ENCODE measurements at places on chromosomes 6 and 20.

GRCh38 chr6:56992036-56992435 lies 37.1 kb downstream of the BEND6 start:
- DNase-seq: no peak

DNA sequence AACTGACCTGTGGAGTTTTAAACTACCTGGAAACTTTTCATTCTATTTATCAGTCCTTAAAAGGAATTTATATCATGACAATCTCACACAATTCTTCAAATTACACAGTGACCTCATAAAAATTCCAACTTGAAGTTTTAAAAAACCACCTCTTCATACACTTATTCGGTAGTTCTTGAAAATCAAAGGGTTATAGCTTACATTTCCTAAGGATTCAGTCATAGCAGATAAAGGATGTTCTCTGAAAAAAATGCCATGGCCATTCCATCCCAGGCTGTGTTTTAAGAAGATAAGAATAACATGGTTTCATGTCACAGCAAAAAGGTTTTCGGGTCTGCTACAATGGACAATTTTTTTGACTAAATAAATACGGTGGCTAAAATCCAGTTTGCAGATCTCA lies 41.2 kb downstream of the GOPC start:
- DNase-seq: no peak

GRCh38 chr6:162178666-162179065 lies 548.9 kb downstream of the PRKN start:
- no peak for DNase-seq

DNA sequence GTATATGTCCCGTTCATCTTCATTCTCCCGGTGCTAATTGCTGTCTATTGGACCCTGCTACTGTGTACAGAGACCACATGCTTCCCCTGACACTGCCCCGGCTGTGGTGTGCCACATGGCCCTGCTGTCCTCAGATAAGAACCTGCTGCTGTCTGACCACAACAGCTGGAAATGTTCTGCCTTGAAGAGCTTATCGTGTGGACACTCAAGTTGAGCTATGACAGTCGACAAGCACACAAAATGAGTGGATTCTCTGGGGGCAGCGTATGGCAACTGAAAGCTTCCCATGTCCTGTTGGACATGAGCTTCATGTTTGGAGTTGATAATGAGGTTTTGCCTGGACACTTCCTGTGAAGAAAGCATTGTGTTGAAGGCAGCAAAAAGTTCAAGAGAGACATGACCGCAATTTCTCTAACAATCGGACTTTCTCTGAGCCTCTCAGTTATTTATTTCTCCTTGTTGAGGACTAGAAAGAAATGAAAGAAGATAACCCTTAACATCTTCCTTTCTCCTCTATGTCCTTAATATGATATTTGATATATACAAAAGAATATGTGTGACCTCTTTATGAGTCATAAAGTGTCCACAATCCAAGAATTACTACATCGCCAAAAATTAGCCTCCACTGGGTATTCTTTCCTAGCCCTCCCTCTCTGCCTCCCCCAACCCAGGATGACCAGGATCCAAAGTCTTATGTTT lies 187.1 kb upstream of the TCF21 start:
- DNase-seq: no peak

GRCh38 chr6:99811636-99812035 lies 182.4 kb downstream of the MCHR2 start:
- no peak for DNase-seq

DNA sequence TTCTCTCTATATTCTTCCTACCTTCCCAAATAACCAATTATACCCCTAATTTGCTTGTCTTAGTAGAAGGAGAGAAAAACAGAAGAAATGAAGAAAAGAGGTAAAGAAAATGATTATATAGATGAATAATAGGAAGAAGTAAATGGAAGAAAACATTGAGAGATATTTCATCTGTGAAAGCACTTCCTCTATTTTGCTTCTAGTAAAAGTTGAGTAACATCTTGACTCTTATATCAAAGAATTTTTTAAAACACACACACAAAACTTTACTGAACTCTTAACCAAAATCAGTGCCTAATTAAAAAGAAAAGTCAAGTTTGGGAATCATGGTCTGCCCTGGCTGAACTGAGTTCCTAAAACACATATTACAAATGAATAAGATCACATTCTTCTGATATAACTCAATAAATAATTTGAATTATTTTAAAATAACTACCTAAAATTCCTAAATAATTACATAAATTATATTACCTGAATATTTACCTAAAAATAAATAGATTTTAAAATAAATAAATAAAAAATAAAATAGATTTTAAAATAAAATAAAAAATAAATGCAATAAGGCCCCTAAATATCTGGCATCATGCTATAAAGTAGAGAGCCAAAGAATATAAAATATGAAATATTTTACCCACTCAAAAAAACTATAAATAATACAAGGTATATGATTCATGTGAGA lies 8.8 kb downstream of the SLC17A2 start:
- DNase-seq: no peak

DNA sequence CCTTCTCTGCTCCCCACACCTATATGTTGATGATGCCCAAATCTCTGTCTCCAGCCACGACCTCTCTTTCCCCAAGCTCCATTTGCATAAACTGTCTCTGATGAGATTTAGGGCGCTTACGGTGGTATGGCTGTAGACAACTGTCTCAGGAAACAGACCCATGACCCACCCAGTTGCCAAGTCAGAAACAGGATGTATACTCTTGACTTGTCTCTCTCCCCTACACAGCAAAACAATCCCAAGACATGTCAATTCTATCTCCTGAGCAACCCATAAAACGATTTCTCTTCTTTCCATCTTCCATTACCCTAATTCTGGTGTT lies 13.9 kb downstream of the GNL1 start:
- no peak for DNase-seq

DNA sequence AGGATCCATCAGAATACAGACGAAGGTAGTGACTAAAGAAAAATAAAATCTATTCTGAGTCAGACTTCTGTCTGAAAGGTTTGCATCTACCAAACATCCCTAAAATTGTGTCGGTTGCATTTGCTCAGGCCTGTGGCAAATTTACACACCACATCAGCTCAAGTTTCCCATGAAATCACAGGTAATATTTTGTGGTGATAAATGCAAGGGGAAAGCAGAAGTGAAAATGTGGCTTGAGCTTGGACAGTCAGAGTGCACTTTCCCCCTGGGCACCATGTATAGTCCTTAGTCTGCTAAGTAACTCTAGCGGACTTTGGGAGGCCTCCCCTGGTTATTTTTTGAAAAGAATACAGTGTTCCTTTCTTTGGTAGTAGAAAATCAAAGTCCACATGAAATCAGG lies 159.1 kb downstream of the PKHD1 start:
- DNase-seq: no peak

GRCh38 chr20:38435555-38435939 lies 419 bp upstream of the SNHG17 start:
- DNase-seq: no peak

- DNase-seq: no peak
Measured at GRCh38 chr6:15460110-15460727, 202.6 kb downstream of the DTNBP1 start.

GRCh38 chr6:28488916-28489365 lies 26.7 kb downstream of the GPX6 start:
- DNase-seq: no peak

GRCh38 chr20:9408422-9409300 lies 105.7 kb upstream of the LAMP5 start:
- DNase-seq: no peak

GRCh38 chr6:169619650-169620049 lies 82.2 kb downstream of the WDR27 start:
- no peak for DNase-seq

DNA sequence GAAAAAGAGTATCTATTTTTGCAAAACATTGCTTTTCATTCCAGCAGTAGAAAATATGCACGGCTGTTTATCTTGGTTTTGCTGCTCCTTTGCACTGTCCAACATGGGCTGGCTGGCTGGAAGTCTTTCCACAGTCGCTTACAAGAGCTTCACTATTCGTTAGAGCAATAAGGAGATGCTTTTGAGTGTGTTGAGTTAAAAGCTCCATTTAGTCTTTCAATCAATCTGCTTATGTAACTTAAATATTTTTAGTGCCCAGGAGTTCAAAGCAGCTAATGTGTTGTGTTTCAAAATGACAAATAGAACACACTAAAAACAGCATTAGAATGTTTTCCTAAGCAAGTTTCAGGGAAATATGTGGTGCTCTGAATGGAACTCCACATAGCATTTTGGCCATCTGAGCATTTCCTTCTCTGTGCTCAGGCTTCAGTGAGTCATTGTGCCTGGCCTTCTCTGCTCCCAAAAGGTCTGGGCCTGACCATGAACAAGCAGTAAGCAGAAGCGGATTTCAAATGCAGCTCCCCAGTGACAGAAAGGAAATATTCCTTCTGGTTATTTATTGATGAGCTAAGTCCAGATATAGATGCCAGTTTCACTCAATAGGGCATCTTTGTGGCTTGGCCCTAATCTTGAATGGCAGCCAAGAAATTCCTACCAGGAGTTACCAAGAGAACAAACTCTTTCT lies 580.3 kb downstream of the TENT5A start:
- DNase-seq: no peak

- DNase-seq: no peak
Measured at GRCh38 chr6:32825966-32826365, 9.2 kb upstream of the HLA-DOB start.

GRCh38 chr20:6646021-6646636 lies 121.4 kb upstream of the BMP2 start:
- no peak for DNase-seq

- no peak for DNase-seq
Measured at GRCh38 chr6:1131285-1132079, 180.4 kb upstream of the FOXQ1 start.

DNA sequence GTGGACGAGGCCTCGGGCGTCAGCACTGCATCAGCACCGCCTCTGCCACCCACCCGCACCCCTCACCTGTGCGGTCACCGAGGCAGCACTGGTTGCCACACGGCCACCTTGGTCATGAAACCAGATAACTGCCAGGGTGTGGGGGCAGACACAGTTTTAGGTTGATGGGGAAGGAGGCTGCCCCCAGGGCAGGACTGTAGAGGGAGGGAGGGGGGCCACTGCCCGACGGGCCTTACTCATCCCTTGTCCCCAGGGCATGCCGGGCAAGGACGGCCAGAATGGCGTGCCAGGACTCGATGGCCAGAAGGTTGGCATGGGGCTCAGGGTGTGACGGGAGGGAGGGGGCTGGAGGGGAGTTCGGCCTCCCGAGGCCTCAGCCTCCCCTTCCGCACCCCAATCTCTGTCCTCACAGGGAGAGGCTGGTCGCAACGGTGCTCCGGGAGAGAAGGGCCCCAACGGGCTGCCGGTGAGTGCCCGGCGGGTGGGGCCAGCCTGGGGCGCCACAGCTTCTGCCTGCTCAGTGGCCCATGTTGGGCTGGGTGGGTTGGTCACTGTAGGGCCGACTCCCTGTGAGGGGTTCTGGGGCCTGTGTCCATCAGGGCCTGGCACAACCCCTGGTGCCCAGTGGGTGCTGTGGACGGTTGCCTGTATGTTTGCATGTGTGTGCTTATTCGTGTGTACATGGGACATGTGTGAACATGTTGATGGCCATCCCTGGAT lies 11.8 kb downstream of the COL9A3 start:
- DNase-seq: no peak

DNA sequence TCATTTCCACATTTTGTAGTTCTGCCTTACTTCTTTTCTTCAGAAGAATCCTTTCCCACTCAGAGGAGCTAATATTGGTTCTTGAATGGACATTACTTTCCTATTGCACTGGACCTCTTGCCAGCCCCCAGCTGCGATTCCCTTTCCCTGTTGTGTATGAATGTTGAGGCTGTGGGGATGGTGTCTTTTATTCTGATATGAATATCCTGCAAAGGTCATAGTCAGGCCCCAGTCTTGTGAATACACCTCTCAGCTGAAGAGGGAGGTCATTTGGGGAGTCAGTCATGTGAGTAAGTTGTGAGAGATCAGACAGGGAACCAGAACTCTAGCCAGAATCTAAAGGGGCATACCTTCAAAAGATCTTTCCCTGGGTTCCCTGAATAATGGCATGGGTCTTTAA lies 32.6 kb upstream of the OSTM1 start:
- DNase-seq: no peak

DNA sequence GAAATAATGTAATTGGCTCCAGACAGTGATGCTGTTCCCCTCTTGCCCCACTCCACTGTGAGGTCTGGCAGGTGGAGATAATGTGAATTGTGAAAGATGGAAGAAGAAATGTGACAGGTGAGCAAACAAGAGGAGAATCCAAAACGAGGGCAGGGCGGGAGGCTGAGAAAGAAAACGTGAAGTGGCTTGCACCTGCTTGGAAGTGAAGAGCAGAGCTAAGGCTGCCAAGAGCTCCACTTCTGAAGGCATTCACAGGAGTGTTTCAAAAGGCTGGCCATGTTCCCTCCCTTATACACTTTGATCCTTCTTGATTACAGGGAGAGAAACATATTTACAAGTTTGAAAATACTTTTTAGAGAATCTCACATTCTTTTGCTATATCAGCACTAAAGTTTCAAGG lies 359.4 kb downstream of the EPHA7 start:
- DNase-seq: no peak

- no peak for DNase-seq
Measured at GRCh38 chr20:53736757-53737395, 143.2 kb upstream of the ZNF217 start.

DNA sequence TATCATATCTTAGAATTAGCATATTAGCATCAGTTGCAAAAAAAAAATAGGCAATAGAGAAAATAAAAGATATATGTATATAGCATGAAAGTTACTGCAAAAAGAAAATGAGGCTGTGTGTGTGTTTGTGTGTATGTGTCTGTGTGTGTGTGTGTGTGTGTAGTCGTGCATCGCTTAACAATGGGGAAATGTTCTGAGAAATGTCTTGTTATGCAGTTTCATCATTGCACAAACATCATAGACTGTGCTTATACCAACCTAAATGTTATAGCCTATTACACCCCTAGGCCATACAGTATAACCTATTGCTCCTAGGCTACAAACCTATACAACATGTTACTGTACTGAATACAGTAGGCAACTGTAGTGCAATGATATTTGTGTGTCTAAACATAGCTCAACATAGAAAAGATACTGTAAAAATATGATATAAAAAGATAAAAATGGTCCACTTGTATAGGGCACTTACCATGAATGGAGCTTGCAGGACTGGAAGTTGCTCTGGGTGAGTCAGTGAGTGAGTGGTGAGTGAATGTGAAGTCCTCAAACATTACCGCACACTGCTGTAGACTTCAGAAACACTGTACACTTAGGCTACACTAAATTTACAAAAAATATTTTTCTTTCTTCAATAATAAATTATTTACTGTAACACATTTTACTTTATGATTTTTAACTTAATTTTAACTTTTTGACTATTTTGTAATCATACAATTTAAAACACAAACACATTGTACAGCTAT lies 805.1 kb downstream of the KIF16B start:
- no peak for DNase-seq

GRCh38 chr20:25345721-25346120 lies 44.9 kb downstream of the ABHD12 start:
- no peak for DNase-seq

GRCh38 chr6:39707962-39708683 lies 17.1 kb downstream of the KIF6 start:
- DNase-seq: no peak

DNA sequence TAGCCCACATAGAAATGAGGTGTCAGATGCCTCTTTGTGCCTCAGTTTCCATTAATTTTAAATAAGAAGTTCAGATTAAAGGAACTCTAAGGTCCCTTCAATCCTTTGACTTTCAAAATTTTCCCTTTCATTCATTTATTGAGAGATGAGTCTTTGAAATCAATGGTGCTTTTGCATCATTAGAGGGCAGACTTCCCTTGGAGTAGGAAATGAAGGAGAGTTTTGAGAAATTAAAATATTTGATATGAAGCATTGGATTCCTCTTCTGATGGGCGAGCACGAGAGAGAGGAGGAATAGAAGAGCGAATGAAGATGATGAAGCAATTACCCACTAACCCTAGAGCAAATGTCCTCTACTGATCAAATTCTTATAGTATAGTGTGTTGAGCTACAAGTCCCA lies 105.7 kb downstream of the EDN1 start:
- no peak for DNase-seq

Measured in activated CD8-positive, alpha-beta memory T cell treated with anti-CD3 and anti-CD28 coated beads for 1 hour (primary cell).